ENCODE measurements at places on chromosomes 6 and 20.
A peak's percentile ranks its signal among the peaks of the same experiment; 100 is the strongest.

- DNase-seq, result no peak
These were observed 333.2 kb upstream of the PLCB4 start for GRCh38 chr20:8735674-8736073.

- no peak for DNase-seq
These were observed 8.9 kb downstream of the HELZ2 start for GRCh38 chr20:63565021-63565698.

GRCh38 chr6:47237196-47237595, 72.5 kb downstream of the TNFRSF21 start:
- DNase-seq, result no peak

- no peak for DNase-seq
These were observed 20.7 kb upstream of the EPB41L1 start for GRCh38 chr20:36133821-36134220.

DNA sequence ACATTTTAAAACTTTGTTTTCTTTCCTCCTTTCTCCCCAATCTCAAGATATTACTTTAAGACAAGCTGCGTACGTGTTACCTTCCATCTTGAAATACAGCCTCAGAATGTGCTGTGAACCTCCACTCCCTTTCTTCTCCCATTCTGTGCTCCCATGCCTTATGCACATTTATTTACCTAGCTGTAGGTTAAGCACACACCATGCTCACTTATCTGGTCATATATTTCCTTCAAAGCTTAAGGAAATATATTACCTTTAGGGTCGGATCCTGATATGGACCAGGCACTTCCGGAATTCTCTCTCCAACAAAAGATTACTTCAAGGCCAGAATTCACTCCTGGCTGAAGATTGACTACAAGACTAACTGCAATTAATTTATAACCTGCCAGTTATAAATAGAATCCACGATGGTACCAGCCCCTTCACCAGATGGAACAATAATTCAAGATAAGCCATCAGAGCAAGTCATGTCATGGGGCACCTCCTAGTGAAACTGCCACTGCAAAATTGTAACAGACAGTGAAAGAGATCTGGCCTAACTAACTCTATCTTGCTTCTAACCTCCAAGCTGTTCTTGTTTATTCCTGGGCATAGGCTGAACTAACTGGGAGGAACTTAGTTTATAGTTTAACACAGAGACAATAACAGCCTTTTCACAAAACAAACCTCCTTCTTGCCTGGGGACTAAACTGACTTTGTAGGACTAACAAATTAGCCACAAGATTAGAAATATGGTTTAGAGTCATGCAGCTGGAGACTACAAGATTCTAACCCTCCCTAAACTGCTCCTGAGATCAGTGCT, 47.5 kb downstream of the OR2B6 start:
- DNase-seq, result no peak

GRCh38 chr6:40630051-40630450, 42.9 kb upstream of the LRFN2 start:
- DNase-seq, result peak; percentile 50

GRCh38 chr20:50481741-50482140, 28.4 kb upstream of the PTPN1 start:
- DNase-seq, result no peak

DNA sequence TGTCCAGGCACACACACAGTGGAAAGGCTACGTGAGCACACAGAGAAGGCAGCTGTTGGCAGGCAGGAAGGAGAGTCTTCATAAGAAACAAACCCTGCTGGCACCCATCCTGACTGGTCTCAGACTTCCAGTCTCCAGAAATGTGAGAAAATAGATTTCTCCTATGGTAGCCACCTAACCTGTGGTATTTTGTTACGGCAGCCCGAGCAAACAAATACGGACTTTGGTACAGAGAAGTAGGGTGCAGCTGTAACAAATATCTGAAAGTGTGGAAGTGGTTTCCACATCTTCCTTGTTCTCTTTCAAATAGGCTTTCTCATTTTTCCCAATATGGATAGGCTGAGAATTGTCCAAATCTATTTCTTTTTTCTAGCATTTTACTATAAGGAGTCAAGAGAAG, 94.6 kb downstream of the ADGB start:
- no peak for DNase-seq

GRCh38 chr6:121609281-121609680, 173.8 kb downstream of the GJA1 start:
- DNase-seq, result no peak

- no peak for DNase-seq
These were observed 1.1 kb downstream of the ZNF165 start for GRCh38 chr6:28081486-28081751.

- DNase-seq, result no peak
These were observed 35.0 kb downstream of the SESN1 start for GRCh38 chr6:109059571-109060021.

- DNase-seq, result no peak
These were observed 23.0 kb upstream of the IER3 start for GRCh38 chr6:30767158-30767943.

GRCh38 chr6:10478187-10479040, 42.7 kb upstream of the GCNT2 start:
- DNase-seq, result peak; percentile 3

- DNase-seq, result no peak
These were observed 12.4 kb downstream of the ZNF341 start for GRCh38 chr20:33744181-33744580.

DNA sequence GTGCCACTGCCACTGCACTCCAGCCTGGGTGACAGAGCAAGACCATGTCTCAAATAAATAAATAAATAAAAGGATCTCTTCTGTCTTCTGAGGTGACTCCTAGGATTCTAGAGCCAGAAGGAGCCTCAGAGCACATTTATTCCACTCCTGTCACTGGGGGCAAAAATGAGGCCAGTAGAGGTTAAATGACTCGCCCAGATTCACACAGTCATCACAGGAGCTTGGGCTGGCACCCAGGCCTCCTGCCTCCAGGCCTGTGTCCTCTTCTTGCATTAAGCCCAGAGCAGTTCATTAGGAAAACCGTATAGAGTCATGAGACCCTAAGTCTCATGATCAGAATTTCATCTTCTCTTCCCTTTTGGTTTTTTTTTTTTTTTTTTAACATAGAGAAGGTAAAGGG, 243.3 kb downstream of the NRN1 start:
- no peak for DNase-seq

DNA sequence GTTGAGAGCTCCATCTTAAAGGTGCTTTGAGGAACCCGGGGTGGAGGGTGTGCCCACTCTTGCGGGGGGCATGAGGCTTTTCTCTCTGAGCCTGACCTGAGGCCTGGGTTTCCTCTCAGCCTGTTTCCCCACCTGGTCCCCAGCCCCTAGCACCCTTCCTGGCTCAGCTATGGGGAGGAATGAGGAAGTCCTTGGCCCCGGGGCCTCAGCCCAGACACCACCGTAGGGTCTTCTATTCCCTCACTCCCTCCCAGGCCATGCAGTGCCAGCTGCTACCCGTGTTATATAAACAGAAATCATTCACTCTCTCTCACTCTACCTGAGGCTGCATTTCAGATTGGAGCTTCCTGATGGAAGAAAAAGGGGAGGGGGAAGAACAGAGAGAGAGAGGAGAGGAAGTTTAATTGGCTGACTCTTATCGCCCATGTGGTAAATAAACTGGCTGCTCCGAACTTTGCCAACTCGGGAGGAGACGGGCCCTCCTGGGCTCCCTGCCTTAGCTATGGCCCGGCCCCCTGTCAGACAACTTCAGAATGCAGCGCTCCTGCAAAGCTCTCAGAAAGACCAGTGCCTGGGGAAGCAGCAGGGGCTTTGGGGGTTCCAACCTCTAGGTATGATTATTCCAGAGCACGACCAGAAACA, 2.8 kb downstream of the CDH22 start:
- DNase-seq, result no peak

GRCh38 chr6:119586250-119586882, 236.8 kb upstream of the MAN1A1 start:
- no peak for DNase-seq

- DNase-seq, result no peak
These were observed 156.2 kb upstream of the PLCB4 start for GRCh38 chr20:8912731-8913130.

GRCh38 chr6:25297823-25298522, 18.8 kb downstream of the CARMIL1 start:
- DNase-seq, result no peak

DNA sequence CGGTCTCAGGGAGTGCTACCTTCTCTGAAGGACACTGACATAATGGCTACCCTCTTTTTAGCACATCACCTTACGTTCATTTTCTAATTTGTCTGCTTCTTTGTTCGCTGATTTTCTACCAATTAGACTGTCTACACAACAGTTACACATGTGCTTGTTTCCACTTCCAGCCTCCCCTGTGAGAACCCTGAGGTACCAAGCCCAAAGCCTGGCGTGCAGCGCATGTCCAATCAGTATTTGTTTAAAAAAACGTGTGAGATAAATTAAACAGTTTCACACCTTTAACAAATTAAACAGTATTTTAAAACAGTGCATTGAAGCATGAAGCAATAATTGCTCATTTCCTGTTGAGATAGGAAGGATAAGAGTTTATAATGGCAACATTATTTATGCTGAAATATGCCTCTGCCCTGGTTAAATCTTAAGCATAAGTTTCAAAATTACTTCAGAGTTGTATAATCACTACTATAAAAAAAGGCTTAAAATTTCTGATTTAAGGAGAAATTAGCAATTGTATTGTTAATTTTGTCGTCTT, 88.9 kb downstream of the MAP3K5 start:
- no peak for DNase-seq

GRCh38 chr6:30804333-30804732, 60.0 kb upstream of the IER3 start:
- no peak for DNase-seq

- DNase-seq, result no peak
These were observed 9.6 kb downstream of the SLC35A1 start for GRCh38 chr6:87482366-87482765.

- no peak for DNase-seq
These were observed 932.1 kb upstream of the MANEA start for GRCh38 chr6:94645191-94645590.

GRCh38 chr6:157954150-157955117, 27.2 kb upstream of the SYNJ2 start:
- peak; percentile 99 for DNase-seq

GRCh38 chr6:158869826-158870648, 50.9 kb upstream of the EZR start:
- DNase-seq, result peak; percentile 97

- DNase-seq, result no peak
These were observed 527 bp downstream of the TOMM34 start for GRCh38 chr20:44959638-44960102.

- DNase-seq, result no peak
These were observed 94.8 kb upstream of the NHSL1 start for GRCh38 chr6:138593909-138594757.

GRCh38 chr20:46056970-46057855, 28.2 kb downstream of the SLC12A5 start:
- DNase-seq, result no peak

DNA sequence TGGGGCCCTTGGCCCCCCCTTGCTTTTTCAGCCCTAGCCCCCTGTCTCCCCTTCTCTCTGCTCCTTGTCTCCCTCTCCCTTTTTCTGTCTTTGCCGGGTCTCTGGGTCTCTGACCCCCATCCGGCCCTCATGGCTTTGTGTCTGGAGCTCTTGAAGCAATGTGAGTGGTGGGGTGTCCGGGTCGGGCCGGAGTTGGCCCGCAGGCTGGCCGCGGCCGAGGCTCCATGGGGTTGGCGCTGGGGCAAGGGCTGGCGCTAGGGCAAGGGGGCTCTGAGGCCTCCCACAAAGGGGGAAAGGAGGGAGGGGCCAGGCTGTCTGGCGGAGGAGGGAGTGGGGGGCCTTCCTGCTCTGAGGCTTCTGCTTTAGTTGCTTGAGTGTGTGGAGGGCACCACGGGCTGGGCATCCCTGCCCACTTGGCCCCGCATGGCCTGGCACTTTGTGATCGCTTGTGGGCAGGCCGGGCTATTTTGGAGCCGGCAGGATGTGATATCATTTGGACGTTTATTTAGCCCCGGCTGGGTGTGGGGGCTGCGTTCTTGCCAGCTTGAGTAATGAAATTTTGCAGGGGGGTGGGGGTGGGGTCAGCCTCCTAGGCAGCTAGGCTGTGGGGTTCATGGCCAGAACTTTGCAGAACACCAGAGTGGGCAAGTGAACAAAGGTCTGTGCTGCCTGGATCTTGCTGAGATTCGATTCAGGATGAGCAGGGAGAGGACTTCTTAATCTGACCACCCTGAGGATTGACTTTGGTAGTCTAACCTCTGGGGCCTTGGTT, 78.7 kb upstream of the MYL9 start:
- no peak for DNase-seq

DNA sequence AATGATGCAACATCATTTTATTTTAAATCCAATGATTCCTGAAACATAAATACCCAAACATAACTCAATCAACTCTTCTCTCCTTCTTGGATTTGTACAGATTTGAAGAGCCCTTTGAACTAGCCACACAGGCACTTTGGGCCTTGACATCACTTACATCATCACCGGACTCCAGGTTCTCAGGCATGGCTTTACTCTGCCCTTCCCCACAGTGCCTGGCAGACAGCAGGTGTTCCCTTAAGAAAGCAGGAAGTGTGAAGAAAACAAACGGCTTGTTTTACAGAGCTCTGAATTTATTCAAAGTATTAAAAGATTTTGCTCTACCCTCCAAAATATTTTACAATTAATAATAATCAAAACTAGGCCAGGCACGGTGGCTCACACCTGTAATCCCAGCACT, 54.8 kb upstream of the GCM1 start:
- DNase-seq, result no peak

DNA sequence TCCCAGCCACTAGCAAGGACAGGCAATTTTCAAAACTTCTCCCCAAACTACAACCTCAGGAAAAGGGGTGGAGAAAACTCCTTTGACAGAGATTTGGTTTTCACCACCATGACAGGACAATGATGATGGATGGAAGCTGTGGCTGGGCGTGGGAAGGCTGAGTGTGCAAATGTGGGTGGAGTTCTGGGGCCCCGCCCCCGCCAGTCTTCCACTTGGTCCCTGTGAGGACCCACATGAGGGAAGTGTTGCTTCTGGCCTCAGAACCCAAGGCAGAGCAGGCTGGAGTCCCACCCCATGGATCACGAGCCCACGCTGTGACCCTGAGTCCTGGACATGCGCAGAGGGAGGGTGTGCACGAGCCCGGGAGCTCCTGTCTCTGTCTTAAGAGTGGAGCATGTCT, 21.5 kb upstream of the MRGBP start:
- no peak for DNase-seq

GRCh38 chr6:18464176-18464575, 77.0 kb downstream of the RNF144B start:
- DNase-seq, result no peak

All from large intestine (tissue), 12 donors.